ENCODE measurements at places on chromosomes 11 and 22.

DNA sequence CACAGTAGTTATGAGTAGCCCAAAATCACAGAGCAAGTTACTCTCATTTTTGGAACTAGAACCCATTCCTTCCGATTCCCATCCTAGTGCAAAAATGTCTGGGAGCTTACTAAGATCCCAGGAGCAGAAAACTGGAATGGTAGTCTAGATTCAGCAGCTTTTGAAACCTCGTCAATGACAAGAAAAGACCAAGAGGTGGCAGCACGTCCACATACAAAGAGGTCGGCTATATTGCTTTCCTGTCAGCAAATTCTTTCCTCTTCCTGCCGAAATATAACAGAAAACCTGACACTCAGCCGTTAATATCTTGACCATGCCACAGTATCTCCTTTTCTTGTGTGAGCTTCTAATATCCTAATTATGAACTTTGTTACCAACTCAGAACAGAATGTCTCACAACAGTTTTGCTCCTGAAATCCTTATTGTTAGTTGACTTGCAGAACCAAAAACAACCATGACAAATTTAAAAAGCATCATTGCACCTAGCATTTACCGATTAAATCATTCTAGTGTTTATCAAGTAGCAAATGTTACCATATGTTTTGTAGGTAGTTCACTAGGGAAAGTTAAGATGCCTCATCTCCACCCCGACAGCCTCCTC is 92.8 kb upstream of the OR9G4 start:
- DNase-seq, result peak; percentile 67

DNA sequence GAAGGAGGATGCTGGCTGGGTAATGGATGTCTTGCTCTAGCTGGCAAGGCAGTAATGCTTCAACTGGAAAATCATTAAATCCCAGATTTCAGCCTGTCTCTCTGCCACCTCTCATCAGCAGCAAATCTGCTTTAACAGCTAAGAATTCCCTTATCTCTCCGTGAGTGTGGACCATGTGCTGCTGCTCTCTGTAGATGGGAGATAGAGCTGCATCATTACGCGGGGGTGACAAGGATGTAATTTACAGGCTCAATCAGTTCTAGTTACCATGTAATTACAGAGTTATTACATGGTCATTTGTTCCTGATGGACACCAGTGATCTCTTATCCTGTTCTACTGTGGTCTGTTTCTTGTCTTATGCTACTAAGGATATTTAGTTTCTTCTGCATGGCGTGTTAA is 665.4 kb downstream of the NTM start:
- no peak for DNase-seq

DNA sequence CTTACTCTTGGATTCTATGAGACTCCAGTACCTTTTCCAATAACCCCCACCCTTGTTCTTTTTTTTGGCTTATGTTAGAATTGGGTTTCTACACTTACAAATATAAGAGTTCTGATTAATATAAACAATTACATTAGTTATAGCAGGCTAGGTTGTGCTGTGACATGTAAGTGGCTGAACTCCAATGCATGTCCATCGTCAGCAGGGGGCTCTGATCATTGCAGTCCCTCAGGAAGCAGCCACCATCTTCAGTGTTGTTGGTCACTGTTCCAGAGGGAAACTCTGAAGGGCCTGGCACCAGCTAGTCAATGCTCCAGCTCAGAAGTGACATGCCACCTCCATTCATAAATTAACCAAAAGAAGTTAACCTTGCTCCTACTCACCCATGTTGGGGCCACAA is 5.6 kb downstream of the LIPT2 start:
- DNase-seq, result no peak

GRCh38 chr11:61454520-61454919 is 24.6 kb downstream of the SDHAF2 start:
- DNase-seq, result no peak

DNA sequence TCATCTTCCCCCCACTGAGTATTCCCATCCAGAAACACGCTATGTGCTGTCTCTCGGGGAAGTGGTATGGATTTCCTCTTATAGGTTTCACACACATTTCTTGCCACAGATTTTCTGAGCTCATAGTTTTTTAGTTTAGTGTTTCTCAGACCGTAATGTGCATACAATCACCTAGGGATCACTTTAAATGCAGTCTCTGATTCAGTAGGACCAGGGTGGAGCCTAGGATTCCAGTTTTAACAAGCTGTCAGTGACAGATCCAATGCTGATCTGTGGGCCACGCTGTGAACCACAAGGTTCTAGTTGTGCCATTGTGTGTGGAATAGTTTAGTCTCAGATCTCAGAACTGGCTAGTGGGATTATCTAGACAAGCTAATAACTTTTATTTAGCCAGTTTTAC is 23.7 kb upstream of the CXCR5 start:
- DNase-seq, result no peak

GRCh38 chr22:48538291-48538820 is 1289.3 kb downstream of the BRD1 start:
- DNase-seq, result no peak

DNA sequence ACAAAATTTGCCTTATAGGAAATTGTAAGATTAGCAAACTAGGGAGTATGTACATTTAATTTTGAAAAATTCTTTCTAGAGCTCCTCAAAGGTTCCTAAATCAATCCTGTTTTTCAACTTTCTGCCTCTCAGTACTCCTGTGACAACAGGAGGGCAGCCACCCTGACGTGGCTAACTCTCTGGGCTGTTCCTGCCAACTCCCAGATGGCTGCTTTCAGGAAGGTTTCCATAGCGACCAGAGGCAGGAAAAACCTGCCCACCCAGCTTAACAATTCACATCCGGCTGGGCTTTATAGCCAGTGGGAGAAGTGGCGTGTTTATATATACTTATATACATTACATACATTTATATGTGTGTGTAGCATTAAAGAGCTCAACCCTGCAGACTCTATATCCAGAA is 26.5 kb downstream of the SGSM3 start:
- peak; percentile 52 for DNase-seq

DNA sequence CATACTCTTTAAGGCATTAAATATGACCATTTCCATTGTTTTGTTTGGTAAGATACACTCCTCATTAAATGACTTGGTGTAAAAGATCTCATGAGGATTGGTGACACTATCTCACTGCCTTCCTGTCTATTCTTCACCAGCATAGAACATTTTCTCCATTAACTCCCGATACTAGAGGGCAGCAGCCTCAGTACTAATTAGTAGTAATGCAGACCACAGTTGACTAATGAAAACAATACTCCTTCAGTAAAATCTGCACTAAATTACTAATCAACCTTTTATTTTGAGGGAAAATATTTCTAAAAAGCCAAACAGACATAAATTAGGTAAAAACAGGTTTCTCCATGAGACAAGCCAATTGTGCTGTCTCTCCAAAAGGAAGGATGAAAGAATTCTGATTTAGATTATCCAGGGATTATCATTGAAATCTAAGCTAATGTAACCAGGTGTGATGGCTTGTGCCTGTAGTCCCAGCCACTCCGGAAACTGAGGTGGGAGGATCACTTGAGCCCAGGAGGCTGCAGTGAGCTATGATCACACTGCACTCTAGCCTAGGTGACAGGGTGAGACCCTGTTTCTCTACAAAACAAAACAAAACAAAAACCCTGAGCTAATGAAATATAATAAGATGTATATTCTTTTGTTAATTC is 9.4 kb downstream of the PGM2L1 start:
- peak; percentile 44 for DNase-seq

- DNase-seq, result no peak
Measured at GRCh38 chr11:3205261-3206155, 13.1 kb downstream of the MRGPRG start.

- no peak for DNase-seq
Measured at GRCh38 chr11:45889966-45890365, 4.5 kb downstream of the MAPK8IP1 start.

DNA sequence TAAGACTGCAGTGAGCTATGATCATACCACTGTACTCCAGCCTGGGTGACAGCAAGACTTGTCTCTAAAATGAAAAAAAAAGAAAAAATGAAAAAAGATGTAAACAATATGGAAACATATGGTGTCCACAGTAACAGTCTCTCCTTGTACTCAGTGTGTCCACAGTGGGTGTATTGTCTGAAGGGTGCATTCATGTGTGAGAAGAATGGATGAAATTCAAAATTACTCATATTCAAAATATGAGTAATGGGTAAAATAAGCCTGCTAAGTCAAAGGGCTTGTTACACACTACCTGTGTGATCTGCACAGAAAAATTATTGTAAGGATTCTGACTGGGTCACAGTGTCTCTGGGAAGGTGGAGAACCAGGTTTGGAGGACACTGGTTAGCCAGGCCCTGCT is 26.9 kb downstream of the PPFIA1 start:
- no peak for DNase-seq

- DNase-seq, result peak; percentile 55
Measured at GRCh38 chr11:125886997-125887372, 483 bp upstream of the HYLS1 start.

DNA sequence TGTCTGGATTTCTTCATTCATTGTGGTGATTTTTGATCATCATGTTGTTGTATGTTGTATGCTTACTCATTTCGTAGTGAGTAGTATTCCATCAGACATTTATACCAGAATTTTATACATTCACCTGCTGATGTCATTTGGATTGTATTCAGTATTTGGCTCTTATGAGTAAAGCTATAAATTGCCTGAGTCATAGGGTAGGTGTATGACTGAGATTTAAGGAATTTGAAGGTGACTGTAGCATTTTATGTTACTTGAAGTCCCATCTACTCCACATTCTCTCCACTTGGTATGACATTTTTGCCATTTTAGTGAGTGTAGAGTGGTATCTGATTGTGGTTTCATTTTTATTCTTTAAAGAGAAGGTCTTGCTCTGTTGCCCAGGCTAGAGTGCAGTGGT is 548.2 kb downstream of the TBC1D22A start:
- DNase-seq, result no peak

- DNase-seq, result no peak
Measured at GRCh38 chr11:117000014-117000737, 98.1 kb downstream of the SIK3 start.

DNA sequence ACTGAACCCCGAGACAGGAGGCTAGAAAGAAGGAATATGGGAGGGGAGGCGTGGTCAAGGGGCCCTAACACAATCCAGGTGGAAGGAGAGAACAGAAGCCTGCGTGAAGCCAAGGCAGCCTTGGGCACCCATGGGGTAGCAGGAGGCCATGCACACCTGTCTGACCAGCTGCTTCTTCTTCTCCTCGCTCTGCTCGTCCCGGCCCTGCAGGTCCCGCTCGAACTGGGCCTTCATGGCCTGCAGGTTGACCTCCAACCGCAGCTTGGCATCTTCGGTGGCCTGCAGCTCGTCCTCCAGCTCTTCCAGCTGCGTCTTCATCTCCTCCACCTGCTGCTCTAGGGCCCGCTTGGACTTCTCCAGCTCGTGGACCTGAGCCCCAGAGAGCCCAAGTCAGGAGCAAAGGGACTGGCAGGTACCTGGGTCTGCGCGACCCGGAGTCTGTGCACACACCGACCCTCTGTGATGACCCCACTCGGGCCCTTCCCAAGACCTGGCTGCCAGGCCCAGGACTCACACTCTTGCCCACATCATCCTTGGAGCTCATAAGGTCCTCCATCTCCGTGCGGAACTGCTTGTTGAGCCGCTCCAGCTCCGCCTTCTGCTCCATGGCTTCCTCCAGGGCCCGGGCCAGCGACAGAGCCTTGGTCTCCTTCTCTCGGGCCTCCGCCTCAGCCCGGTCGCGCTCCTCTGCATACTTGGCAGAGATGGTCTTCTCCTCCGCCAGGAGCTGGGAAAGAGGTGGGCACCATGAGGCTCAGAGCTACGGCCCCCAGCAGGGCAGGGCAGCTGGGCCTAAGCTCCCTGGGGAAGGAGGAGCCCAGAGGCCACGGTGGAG is 35.9 kb downstream of the APOL1 start:
- no peak for DNase-seq

GRCh38 chr11:5476186-5476819 is 12.2 kb upstream of the OR52D1 start:
- peak; percentile 16 for DNase-seq

DNA sequence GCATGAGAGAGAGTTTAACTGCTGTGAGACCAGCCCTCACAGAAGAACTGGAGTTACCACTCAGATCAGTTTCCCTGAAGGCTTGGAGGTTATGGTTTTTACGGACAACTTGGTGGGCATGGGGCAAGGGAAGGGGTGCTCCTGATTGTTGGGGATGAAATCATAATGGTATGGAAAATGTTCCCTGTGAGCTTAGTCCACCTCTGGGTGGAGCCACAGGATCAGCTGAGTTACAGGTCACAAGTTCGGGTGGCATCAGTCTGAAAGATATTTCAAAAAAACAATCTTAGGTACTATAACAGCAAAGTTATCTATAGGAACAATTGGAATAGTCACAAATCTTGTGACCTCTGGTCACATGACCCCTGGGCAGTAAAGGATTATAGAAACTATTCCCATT is 162.9 kb downstream of the DLG2 start:
- no peak for DNase-seq

DNA sequence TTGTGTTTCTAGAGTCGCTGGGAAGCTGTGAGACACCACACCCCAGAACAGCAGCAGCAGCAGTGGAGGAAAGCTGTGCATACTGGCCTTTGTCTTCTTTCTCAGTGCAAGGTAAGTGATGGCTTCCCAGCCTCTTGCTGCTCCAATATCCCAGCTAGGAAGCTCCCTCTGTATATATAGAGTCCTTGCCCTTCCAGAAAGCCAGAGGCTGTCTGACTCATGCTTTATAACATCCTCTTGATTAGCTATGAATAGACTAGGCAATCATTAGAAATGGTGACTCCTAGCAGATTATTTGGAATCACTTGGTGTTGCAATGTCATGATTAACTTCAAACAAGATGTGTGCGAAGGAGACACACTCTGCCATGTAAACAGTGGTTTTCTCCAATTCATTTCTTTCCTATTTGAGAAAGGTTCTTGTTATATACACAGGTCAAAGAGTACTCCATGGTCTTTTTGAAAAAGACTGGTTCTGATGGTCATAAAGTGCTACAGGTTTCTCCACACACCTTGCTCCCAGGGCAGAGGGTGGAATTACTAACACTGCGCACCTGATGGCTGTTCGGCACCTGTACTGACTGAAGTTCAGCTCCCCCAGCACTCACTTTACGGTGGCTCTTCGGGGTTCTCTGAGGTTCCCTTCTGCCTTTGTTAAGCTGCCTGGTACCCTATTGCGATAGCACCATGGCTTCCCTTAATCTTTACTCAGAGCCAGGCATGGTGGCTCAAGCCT is at the start of gene MMP1:
Gene MMP1, minus strand, starts transcription at position 149 of the 735 bp plus-strand sequence. Its CDS starts 68 bp downstream, at position 81.
- DNase-seq, result peak; percentile 85

DNA sequence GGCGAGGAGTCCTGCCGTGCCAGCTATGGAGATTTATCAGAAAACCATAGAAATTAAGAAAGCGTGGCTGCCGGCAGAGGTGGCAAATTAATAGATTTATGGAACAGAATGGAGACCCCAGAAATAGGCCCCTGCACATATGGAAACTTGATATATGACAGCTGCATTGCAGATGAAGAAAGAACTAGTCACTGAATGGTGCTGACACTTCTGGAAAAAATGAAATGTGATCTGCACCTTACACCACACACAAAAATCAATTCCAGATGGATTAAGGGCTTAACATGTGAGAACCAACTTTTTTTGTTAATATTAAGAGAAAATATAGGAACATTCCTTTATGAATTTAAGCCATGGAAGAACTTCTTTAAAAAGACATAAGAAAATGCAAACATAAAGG is 40.3 kb upstream of the TSKU start:
- peak; percentile 83 for DNase-seq

GRCh38 chr11:100769165-100769564 is 82.1 kb downstream of the ARHGAP42 start:
- DNase-seq, result no peak

GRCh38 chr11:2188745-2189144 is 17.1 kb upstream of the TH start:
- DNase-seq, result no peak

GRCh38 chr22:38657045-38657909 is 839 bp downstream of the CBY1 start:
- peak; percentile 42 for DNase-seq

- peak; percentile 41 for DNase-seq
Measured at GRCh38 chr11:613369-613968, 2.3 kb downstream of the IRF7 start.

GRCh38 chr22:49955581-49956417 is 4.8 kb upstream of the PIM3 start:
- DNase-seq, result no peak

All from foreskin fibroblast (primary cell).